ENCODE measurements at places on chromosomes 11 and 22.

- DNase-seq: no peak
Observed at GRCh38 chr11:35859301-35859700, 84.6 kb upstream of the LDLRAD3 start.

DNA sequence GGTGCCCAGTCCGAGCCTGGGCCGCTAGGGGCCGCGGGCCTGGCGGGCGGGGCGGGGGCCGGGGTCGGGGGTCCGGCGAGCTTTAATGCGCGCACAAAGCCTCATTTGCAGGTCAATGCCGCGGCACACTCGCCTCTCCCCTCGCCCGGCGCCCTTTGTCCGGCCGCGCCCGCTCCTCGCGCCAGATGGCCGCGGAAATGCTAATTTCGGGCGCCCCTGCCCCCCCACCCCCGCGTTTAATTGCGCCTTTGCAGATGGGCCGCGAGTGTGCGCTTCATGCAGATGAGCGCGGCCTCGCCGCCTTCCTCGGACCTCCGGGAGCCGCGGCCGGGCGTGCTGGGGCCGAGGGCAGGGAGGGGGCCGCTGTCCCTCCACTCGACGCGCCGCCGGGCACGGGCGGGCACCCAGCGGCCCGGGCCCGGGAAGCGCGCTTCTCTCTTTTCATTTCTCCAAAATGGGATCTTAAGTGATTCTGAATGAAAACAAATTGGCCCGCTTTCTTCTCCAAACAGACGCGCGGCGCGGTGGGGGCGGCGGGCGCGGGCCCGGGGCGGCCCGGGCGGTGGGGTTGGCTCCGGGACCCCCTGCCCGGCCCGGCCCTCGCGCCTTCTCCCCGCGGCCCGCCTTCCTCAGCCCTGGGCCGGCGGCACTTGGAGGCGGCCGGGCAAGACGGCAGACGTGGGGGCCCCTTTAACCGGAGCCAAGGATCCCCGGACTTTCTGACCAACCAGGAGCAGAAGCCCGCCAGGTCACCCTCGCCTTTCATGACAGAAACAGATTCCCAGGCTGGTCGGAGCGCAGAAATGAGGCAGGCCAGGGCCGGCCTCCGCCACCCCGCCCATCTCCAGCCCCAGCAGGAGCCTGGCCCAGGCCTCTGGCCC lies 22.9 kb downstream of the CDKN1C start:
- no peak for DNase-seq

- DNase-seq: no peak
Observed at GRCh38 chr11:73312851-73313327, 4.8 kb downstream of the ARHGEF17 start.

- DNase-seq: no peak
Observed at GRCh38 chr11:60165538-60165937, 17.3 kb downstream of the MS4A6A start.
